ENCODE measurements at places on chromosomes 12 and 14.
A peak's percentile ranks its signal among the peaks of the same experiment; 100 is the strongest.

DNA sequence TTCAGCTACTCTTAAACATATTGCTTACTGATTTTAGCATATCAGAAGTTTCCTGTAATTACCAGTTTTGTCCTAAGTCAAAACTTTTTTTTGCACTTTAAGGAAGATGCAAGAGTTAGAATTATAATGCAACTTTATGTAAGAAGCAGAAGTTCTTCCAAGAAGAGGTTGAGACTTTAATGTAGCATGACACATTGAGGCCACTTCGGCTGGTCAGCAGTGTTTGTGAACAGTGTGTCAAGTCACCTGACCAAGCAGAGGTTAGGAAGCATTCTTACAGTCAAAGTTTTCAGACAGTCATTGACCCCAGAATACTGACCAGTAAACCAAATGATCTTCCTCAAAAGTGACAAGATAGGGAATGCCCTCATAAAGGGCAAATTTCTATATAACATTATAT, 15.2 kb downstream of the FGFR1OP2 start:
- DNase-seq = no peak

DNA sequence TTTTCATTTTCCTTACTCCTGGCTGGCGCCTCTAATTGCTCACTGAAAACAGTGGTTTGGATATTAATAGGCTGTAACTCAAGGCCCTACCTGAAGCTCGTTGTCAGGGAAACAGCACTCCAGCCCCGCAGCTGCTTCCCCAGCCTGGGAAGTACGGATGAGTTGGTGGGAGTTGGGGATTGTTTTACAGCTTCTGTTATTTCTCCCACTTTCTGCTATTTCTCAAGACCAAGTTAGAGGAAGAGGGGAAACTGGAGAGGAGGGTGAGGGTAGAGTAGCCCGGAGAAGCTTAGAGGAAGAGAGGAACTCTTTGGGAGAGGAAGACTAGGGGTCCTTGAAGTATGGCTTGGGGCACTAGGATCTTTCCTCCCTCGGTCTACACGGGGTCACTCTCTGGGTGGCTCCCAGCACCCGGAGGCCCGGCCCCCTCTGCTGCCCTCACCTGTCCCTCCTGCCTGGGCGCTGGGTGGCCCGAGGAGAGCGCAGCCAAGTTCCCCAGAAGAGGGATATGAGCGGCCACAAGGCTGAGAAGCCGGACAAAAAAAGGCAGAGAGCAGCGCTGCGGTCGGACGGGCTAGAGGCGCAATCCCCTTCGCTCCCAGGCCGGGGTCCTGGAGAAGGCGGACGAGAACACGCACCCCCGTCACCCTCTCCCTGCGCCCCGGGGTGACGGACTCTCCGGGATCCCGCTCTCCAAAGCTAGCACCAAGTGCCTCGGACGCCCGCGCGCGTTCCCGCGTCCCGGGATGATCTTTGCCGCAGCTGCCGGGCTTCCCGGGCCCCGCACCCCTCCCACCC, 671 bp downstream of the SPTB start:
- no peak for DNase-seq

DNA sequence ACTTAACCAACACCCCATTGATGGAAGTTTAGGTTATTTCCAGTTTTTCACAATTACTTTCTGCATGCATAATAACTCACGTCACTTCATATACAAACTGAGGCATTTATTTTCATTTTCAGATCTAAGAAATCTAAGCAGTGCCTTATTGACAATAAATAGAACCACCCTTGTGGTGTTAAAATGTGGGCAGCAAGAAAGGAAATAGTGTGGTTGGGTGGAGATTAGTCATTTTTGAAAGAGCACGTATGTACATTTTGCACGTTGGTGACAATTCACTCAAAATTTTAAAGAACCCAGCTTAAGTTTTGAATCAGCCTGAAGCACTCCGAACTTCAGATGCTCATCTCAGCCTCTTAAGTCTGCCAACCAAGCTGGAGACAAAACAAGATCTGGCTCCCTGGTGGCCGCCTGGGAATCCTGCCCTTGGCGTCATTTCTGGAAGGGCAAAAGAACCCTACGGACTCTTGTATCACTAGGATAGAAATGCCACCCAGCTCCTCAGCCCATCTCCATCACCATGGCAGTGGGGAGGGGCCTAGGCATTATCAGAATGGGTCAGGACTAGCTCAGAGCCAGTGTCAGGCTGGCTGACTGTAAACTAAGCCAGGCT, 89.5 kb upstream of the BCL2L14 start:
- DNase-seq = no peak

- DNase-seq = no peak
Observed at GRCh38 chr12:124286414-124286813, 8.5 kb upstream of the RFLNA start.

- no peak for DNase-seq
Observed at GRCh38 chr14:52314595-52315354, 663 bp downstream of the PTGER2 start.

- DNase-seq = no peak
Observed at GRCh38 chr14:54597795-54598443, 31.0 kb downstream of the SAMD4A start.

DNA sequence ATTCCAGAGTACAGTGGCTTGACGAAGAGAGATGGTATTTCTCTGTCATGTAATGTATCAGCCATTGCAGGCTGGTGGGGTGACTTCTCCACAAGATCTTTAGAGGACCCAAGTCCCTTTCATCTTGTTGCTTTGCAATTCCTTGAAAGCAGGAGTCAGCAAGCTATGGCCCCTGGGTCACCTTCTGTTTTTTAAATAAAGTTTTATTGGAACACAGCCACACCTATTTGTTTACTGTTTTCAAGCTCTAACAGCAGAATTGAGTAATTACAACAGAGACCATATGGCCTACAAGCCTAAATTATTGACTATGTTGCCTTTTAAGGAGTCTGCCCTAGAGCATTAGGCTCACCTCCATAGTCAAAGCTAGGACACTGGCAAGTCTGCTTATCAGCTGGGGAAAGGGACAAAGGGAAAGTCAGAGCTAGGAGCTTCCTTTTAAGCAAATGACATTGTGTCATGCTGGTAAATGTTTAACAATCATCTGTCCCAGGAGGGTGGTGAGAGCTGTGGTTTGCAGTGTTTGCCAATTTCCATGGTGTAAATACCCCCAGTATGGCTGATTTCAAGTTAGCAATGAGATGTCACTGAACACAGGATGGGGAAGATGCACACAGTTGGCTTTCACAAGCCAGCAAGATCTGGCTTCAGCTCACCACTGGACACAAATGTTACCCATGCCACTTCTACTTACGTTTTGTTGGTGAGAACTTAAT, 87.7 kb upstream of the PWP1 start:
- no peak for DNase-seq

DNA sequence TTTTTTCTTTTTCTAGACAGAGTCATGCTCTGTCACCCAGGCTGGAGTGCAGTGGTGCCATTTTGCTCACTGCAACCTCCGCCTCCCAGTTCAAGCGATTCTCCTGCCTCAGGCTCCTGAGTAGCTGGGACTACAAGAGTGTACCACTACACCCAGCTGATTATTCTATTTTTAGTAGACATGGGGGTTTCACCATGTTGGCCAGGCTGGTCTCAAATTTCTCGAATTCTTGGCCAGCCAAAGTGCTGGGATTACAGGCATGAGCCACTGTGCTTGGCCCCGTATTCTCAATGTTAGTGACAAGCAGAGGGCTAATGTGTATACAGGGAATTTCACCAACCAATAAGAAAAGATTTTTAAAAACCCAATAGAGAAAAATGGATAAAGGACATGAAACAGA, 8.4 kb downstream of the PLBD2 start:
- no peak for DNase-seq

DNA sequence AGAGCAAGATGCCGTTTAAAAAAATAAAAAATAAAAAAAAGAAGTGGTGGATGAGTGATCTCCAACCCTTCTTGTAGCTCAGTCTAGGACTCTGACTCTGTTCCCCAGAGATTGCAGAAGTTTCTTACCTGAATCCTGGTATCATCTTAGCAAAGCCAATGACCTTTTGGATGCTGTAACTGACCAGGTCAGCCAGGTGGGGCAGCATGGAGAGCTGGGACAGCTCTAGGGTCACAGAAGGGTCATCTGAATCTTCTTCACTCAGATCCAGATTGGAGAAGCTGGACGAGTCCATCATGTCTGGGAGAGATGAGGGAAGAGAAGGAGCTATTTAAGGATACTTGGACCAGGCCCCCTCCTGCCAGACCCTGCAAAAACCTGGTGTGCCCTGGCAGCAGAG, 35.8 kb upstream of the HDAC7 start:
- no peak for DNase-seq

DNA sequence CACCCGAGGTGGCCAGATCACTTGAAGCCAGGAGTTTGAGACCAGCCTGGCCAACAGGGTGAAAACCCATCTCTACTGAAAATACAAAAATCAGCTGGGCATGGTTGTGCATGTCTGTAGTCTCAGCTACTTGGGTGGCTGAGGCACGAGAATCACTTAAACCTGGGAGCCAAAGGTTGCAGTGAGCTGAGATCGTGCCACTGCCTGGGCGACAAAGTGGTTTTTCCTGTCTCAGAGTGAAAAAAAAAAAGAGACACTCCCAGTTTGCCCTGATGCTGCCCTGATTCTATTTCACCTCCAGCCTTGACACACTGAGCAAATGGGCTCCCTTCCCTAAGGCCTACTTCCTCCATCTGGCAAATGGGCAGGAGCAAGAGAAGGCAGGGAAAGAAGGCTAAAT, 28.5 kb upstream of the PLEK2 start:
- no peak for DNase-seq

DNA sequence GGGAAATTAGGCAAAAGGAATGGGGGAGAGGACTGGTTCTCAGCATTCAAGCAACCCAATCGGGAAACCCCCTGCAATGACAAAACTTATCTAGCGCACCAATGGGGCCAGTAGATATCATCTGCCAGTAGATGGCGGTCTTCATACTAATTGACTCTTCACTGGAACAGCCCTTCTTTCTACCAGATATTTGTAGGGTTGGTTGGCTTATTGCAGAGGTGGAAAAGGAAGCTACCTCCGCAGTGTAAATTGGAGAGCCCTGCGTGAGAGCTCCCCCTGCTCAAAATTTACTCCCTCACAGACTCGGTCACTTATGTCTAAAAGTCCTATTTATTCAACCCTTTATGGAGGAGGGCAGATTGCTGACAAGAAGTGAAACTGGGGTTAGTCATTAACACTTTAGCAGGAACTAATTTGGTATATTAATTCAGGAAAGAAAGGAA, 166.1 kb upstream of the CCND2 start:
- DNase-seq = peak; percentile 50

DNA sequence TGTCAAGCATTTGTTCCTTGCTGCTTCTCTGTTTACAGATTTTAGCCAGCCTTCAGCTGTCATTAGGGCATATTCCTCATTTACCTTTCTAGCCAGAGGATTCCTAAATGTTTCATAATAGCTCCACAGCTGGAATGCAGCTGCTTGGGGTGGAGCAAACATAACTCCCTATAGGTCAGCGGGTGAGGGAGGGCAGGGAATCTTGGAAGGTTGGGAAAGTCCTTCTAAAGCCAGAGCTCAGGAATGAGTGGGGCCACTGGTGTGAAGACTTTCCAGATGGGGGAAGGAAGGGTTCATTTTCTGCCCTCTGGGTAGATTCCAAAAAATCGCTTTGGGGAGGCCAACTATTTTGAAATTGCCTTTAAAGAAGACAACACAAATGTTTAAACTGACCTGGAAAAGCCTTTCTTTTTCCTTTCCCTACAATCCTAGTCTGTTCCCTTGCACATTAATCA, 16.3 kb upstream of the IRF2BPL start:
- no peak for DNase-seq

DNA sequence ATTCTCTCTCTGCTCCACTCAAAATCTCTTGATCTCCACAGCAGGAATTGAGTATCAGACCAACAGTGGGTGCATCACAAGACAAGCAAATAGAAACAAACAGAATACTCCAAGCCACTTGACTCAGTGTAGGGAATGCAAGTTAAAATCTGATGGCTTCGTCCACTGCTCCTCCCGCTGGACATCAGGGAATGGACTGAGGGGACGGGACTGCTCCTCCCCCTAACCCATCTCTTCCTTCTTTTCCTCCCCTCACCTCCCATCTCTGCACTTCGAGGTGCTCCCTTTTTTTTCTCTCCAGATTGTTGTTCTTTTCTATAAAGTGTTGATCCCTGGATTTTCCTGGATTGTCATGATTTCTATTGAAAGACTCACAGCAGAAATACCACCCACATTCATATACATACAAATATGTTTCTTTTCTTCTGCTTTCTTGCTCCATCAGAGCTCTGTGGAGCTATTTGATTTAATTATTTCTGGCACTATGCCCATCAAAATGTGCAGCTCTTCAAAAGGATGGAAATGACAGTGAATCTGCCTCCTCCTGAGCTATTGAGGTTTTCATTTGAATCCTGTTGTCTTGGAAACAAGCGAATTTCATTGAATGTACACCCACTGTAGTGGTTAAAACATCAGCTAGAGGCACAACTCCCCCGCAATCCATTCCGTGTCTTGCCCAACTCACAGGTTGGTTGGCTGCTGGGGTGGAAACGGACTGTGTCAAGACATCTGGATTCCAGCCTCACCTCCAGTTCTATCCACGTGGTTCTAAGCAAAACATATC, 199.7 kb downstream of the SPTSSA start:
- no peak for DNase-seq

DNA sequence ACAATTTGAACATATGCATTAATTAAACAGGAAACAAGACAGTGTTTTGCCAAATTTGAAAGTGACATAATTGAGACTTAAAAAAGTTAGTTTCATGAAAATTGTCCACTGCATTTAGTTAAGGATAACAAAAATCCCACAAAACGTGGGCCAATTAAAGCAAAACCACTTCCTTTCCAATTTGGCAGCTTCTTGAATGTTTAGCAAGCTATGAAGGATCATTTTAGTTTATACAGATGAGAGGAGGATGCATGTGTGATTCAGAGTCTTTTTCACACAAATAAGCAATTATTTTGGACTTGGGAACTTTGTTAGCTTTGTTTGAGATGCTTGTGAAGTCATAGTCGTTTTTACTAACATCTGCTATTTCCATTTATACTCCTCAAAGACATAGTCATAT, 109.6 kb downstream of the ATXN7L3B start:
- no peak for DNase-seq

GRCh38 chr12:51269174-51270066, 795 bp downstream of the SMAGP start:
- peak; percentile 43 for DNase-seq

DNA sequence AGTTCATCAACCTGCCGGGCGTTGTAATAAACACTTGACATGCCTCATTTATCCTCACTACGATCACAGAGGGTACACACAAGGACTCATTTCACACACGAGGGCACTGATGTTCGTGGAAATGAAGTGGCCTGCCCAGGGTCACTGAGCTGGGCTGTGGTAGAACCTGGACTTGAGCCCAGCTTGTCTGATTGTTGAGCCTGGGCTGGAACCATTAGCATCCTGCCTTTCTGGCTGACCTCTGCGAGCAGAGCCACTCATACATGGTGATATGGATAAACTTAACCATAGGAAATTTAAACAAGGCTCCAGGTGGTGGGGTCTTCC, 16.6 kb upstream of the JDP2 start:
- DNase-seq = no peak

DNA sequence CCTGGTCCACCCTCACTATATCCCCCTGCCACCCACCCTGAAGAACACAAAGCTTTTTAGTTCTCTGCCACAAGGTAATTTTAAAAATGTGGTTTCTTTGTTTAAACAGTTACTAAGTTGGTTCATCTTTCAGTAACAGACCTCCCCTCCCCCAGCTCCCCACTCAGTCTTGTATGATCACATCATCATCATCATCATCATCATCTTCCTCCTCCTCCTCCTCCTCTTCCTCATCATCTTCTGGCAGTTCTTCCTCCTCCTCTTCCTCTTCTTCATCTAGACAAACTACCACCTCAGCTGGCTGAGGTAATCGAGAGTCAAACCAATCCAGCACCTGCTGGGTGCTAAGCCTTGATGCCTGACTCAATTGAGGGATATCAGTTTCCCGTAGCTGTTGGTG, 10.5 kb downstream of the HOMEZ start:
- DNase-seq = no peak

GRCh38 chr14:94775091-94775870, 5.4 kb upstream of the GSC start:
- DNase-seq = no peak

All from effector CD8-positive, alpha-beta T cell (primary cell).